ENCODE measurements at places on chromosomes 11 and 22. TPM values are rescaled to one million over a fixed set of nuclear protein-coding genes. Genes with fewer than 3 reads are reported as not detected.
A peak's percentile ranks its signal among the peaks of the same experiment; 100 is the strongest.

The TMEM151A gene
- total RNA-seq, result 0.76 TPM

The NEFH gene
- 0.14 TPM for total RNA-seq

The VWA5A gene
- 16.5 TPM for total RNA-seq

The DDI1 gene
- not detected for total RNA-seq

The MYEOV gene
- total RNA-seq, result 3.0 TPM

The SLC29A2 gene
- 2.9 TPM for total RNA-seq

The NXPE2 gene
- not detected for total RNA-seq

The SLC5A1 gene
- total RNA-seq, result 3.0 TPM

DNA sequence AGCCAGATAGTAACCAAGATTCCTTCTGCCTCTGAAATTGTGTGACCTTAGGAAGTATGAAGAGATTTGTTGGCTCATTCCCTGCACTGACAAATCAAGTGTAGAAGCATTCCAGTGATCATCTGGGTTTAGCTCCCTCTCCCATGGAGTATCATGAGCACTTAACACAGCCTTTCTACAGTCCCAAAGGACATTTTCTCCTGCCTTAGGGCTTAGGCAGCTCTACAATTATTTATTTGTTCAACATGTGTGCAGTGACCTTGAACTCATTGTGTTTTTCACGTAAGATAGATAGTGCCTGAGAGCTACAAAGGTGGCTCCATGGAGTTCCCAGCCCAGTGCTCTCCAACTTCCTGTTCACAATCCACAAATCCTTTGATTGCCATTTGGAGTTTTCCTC lies 94.8 kb upstream of the FAT3 start:
- no peak for DNase-seq

DNA sequence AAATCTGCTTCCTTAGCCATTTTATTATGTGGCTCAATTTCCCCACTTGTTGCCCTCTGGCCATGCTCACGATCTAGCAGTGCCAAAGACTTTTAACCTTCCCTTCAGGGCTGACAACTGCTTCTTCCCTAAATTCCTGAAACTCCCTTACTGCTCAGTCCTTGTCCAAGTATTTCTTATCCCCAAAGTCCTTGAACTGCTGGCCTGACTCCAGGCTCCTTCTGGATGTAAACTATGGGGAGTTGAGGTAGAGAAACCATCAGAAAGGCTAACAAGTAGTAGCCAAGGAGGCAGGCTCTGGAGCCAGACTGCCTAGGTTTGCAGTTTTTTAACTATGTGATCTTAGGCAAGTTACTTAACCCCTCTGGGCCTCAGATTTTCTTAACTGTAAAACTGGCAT lies 258.7 kb upstream of the CCDC90B start:
- DNase-seq, result no peak

DNA sequence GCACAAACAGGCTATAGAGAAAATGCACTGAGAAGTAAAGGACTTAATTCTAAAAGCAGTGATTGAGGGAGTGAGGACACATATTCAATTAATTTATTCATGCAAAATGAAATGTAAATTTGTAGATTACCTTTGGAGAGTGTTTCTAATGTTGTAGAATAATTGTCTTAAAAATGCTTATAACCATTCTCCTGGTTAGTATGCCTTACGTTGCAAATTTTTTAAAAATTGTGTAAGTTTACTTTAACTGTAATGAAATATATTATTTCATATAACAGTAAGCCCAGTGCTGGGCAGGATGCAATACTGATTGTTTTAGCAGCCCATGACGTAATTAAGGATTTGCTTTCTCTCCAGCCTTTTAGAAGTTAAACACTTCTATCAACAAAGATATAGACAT lies 26.6 kb downstream of the OR52E1 start:
- no peak for DNase-seq

DNA sequence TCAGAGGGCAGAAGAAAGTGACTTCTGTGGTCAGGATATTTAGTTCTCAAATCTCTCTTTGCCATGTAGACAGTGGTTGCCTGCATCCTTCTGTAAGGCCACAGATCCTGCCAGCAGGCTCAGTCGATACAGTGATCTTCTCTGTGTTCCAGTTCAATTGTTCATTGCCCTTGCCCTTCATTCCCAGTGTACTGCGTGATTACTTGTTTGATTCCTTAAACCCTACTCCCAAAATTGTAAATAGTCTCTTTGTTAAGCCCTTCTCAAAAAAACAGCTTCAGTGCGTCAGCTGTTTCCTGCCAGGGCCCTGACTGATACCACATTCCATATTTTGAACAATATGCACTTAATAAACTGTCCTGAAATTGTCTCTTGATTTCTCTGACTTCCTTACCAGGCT lies 9.3 kb upstream of the TYR start:
- no peak for DNase-seq

- DNase-seq, result no peak
Measured at GRCh38 chr22:19799322-19800190, 39.0 kb downstream of the TBX1 start.

DNA sequence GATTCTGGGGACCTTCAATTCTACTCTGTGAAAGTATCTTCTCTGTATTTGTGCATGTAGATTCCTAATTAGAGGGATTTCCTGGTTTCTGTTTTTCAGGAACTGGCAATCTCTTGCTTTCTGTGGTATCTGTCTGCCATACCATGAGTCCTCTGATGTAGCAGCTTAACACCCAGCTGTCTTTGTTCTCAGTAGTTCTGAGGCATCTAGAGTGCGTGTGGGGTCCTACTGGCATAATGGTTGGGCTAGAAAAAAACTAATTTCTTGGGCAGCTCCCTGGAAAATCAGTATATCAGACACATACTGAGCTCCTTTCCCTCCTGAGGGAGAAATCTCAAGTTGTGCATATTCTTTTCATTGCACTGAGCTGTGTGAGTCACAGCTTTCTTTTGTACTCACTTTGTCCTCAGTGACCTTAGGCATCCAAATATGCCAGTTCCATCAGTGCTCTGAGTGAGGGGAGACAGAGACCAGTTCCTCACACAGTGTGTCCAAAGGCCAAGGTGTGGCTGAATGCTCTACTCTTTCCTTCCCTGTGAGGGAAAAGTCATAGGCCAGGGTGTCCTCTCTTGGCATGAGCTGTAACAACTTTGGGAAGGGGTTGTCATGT lies 35.5 kb upstream of the SLC22A24 start:
- no peak for DNase-seq

DNA sequence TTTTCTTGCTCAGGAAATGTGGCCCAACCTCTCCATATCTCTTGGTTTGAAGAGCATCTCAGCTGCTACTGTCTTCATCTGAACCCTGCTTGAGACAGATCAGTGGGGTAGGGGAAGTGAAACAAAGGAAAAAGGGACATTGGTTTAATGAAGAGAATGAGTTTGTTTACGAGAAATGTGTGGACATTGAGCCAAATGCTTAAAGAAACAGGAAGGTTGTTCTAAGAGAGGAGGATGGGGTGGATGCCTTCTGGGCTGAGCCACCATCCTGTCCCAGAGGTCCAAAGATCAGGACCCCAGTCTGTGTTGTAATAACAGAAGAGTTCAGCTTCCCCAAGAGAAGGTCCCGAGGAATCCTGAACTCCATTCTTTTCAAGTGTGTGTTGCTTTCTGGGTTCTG lies 369.7 kb downstream of the INSC start:
- DNase-seq, result no peak

DNA sequence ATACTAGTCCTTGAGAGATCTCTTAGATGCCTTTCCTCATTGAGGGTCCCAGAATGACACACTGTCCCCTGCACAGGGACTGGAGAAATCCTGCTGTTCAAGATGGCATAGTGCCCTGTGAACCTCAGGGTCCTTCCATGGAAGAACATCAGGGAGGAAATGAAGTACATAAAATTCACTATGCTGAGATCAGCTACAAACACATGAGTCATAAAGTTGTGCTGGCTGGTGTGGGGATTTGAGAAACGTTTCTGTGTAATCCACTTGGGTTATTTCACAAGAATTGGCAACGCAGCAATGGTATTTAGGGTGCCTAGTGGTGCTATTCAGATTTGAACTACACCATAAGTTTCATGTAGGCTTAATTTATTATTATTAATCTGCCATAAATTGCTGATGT lies 174.4 kb downstream of the MAML2 start:
- no peak for DNase-seq

GRCh38 chr11:227824-228379 lies 8.2 kb downstream of the SIRT3 start:
- DNase-seq, result no peak

GRCh38 chr11:40274017-40274416 lies 1185.4 kb downstream of the LRRC4C start:
- no peak for DNase-seq

- DNase-seq, result no peak
Measured at GRCh38 chr11:66663741-66664296, 13.9 kb downstream of the RBM4B start.

GRCh38 chr22:19959587-19960490 lies 18.2 kb upstream of the TXNRD2 start:
- DNase-seq, result peak; percentile 62

DNA sequence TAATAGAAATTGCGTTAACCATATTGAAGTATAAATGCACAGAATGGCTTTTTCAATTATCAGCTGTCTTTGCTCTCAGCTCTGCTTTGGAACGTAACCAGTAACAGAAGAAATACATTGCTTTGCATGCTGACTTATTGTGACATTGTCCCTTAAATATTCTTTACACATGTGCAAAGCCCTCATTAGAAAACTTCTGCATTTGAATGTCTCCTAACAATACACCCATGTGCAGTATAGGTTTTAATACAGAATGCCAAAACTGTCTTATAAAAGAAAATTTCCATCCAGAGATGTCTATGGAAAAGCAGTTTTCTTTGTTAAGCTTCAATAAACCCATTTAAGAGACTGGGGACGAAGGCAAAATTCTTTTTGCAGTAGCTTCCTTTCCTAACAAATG lies 560.3 kb upstream of the CHORDC1 start:
- no peak for DNase-seq

- no peak for DNase-seq
Measured at GRCh38 chr11:60842668-60843600, 1.0 kb downstream of the CCDC86 start.

- peak; percentile 29 for DNase-seq
Measured at GRCh38 chr11:83819931-83820549, 533.9 kb upstream of the CCDC90B start.

GRCh38 chr11:44709966-44710365 lies 16.8 kb upstream of the TSPAN18 start:
- no peak for DNase-seq

DNA sequence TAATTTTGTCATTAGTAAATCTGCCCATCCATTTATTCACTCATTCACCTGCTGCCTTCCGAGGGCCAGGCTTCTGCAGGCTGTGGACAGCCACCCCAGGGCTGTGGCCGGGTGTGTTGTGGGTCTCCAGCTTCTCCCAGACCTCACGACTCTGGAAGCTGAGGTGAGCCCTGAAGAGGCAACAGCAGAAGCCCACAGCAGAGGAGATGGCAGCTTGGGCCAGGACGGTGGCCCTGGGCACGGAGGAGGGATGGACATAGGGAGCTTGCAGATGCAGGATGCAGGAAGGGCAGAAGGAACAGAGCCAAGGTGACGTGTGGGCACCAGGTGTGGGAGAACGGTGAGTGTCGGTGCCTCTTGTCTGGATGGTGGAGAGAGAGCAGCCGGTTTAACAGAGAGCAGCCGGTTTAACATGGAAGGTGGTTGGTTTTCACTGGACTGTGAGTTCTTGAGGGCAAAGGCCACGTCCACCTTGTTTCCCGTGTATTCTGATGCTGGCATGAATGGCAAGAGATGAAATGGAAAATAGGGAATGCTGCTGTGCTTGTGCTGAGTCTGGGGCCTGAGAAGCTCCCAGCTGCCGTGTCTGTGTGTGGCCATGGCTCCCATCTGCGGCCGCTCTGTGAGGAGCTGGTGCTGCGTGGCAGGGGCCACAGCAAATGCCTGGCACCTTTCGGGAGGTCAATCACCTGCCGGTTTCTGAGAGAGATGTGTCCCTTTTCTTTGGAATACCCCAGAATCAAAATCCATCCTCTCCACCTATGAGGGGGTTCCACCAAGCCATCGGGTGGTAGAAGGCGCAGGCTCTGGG lies 669.9 kb downstream of the BRD1 start:
- no peak for DNase-seq

- no peak for DNase-seq
Measured at GRCh38 chr22:40665312-40665711, 14.0 kb upstream of the MCHR1 start.

GRCh38 chr22:37340331-37341262 lies 58.3 kb downstream of the CYTH4 start:
- DNase-seq, result no peak

DNA sequence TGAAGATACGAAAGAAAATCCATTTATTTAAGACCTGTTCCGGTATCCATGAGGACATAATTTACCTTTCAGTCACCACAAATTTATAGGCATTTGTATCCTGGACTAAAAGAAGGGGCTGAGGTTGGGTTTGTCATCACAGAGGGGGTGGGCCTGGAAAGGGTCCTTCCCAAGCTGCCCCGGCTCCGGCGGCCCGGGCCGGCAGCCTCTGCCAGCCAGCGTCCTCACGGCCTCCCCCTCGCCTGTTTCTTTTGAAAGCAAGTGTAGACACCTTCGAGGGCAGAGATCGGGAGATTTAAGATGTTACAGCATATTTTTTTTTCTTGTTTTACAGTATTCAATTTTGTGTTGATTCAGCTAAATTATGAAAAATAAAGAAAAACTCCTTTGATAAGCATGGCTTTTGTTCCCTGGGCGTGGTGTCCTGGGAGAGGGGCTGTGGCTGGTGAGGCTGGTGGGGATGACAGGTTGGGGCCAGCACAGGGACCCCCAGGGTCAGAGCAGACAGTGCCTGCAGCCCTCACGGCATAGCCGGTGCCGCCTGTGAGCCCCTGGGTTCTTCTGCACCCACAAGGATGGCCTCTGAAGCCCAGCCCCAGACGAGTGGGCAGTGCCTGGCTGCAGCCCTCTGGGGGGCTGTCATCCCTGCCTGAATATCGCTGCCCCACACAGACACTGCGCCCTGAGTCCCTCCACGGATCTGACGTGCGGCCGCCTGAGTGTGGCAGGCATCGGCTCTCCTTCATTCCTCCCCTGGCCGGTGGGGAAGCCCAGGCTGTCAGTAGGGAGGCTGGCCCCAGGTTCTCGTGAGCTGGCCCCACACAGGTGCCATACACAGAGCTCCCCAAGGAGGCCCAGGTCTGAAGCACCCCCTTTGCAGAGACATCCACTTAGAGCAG lies 1075.9 kb downstream of the BRD1 start:
- no peak for DNase-seq

GRCh38 chr11:20840341-20840740 lies 171.0 kb downstream of the NELL1 start:
- no peak for DNase-seq

DNA sequence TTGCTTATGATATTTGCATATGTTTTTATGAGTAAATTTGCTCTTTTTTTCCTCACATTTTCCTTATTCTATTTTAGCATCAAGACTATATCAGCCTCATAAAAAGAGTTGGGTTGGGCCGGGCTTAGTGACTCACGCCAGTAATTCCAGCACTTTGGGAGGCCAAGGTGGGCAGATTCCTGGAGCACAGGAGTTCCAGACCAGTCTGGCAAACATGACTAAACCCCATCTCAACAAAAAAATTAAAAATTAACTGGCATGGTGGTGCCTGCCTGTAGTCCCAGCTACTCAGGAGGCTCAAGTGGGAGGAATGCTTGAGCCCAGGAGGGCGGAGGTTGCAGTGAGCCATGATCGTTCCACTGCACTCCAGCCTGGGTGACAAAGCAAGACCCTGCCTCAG lies 148.8 kb upstream of the ANO5 start:
- DNase-seq, result no peak

- no peak for DNase-seq
Measured at GRCh38 chr11:124753205-124753604, 1.1 kb upstream of the VSIG2 start.

Measured in pancreas (tissue), 10 donors.